ENCODE measurements at places on chromosomes 11 and 22. TPM values are rescaled to one million over a fixed set of nuclear protein-coding genes. Genes with fewer than 3 reads are reported as not detected.

Gene TSSK2
- not detected for total RNA-seq

Gene OR2AG1
- total RNA-seq: not detected

- no peaks in the 10 kb centered on the region for H3K36me3 ChIP-seq
- H3K27me3 ChIP-seq: no peaks in the 10 kb centered on the region
- H3K27ac ChIP-seq: no peak overlapping the region
Observed at GRCh38 chr11:132058211-132058772, 687.9 kb downstream of the NTM start.

GRCh38 chr11:119566319-119566718, 143.3 kb upstream of the THY1 start:
- H3K4me3 ChIP-seq: no peak overlapping the region
- H3K36me3 ChIP-seq: no peaks in the 10 kb centered on the region
- no peak overlapping the region for H3K27ac ChIP-seq
- no peaks in the 10 kb centered on the region for H3K4me1 ChIP-seq
- peaks cover 5% of the 10 kb centered on the region for H3K27me3 ChIP-seq

Gene KCNJ1
- not detected for total RNA-seq

- DNase-seq: no peak
- H3K4me3 ChIP-seq: no peak overlapping the region
- H3K27me3 ChIP-seq: no peaks in the 10 kb centered on the region
- H3K4me1 ChIP-seq: no peaks in the 10 kb centered on the region
Observed at GRCh38 chr22:46876357-46876934, 114.0 kb downstream of the TBC1D22A start.

- H3K27me3 ChIP-seq: peaks cover 15% of the 10 kb centered on the region
- H3K4me3 ChIP-seq: no peak overlapping the region
- no peak for DNase-seq
- H3K27ac ChIP-seq: no peak overlapping the region
- no peaks in the 10 kb centered on the region for H3K4me1 ChIP-seq
Observed at GRCh38 chr11:63007920-63008319, 7.7 kb downstream of the SLC22A8 start.

- H3K4me1 ChIP-seq: no peaks in the 10 kb centered on the region
- no peaks in the 10 kb centered on the region for H3K27me3 ChIP-seq
- no peak overlapping the region for H3K4me3 ChIP-seq
- H3K27ac ChIP-seq: no peak overlapping the region
- H3K36me3 ChIP-seq: no peaks in the 10 kb centered on the region
Observed at GRCh38 chr11:100404907-100405306, 282.2 kb upstream of the ARHGAP42 start.

GRCh38 chr11:21411104-21411503, 741.7 kb downstream of the NELL1 start:
- H3K4me3 ChIP-seq: no peak overlapping the region
- H3K27ac ChIP-seq: no peak overlapping the region
- no peak for DNase-seq
- no peaks in the 10 kb centered on the region for H3K4me1 ChIP-seq
- H3K27me3 ChIP-seq: no peaks in the 10 kb centered on the region
